Stimulated activated CD4-positive, alpha-beta T cell treated with anti-CD3 and anti-CD28 coated beads, Interleukin-4, amount 100 ng/mL, for 24 hours (primary cell): ENCODE measurements at places on chromosomes 13 and 19.

- peak; percentile 35 for DNase-seq
These were observed 7.5 kb downstream of the F10 start for GRCh38 chr13:113129921-113130750.

DNA sequence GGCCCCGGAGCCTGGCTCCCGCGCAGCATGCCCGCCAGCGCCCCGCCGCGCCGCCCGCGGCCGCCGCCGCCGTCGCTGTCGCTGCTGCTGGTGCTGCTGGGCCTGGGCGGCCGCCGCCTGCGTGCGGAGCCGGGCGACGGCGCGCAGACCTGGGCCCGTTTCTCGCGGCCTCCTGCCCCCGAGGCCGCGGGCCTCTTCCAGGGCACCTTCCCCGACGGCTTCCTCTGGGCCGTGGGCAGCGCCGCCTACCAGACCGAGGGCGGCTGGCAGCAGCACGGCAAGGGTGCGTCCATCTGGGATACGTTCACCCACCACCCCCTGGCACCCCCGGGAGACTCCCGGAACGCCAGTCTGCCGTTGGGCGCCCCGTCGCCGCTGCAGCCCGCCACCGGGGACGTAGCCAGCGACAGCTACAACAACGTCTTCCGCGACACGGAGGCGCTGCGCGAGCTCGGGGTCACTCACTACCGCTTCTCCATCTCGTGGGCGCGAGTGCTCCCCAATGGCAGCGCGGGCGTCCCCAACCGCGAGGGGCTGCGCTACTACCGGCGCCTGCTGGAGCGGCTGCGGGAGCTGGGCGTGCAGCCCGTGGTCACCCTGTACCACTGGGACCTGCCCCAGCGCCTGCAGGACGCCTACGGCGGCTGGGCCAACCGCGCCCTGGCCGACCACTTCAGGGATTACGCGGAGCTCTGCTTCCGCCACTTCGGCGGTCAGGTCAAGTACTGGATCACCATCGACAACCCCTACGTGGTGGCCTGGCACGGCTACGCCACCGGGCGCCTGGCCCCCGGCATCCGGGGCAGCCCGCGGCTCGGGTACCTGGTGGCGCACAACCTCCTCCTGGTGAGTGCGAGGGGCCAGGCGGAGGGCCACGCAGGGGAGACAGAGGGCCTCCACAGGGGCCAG lies at the start of gene KL:
Gene KL, plus strand, starts transcription at position 10 of the 909 bp plus-strand sequence. Its CDS starts 18 bp downstream, at position 28.
- DNase-seq = no peak

GRCh38 chr13:105445796-105446195 lies 1089.7 kb downstream of the EFNB2 start:
- no peak for DNase-seq

DNA sequence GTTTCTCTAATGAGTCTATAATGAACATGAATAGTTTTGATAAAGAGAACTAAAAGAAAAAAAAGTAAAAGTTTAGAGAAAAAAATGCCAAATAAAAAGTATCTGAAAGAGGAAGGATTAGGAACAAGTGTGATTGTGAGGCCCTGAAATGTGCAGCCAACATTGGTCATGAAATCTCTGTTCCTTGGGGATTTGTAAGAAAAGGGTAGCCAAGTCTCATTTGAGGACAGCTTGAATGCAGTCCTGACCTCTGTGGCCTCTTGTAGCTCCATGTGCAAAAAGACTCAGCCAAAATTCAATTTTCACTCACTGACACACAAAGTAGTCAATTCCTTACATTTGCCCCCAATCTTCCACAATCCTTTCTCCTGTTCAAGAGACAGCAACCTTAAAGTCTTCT lies 167.9 kb downstream of the KLF12 start:
- DNase-seq = no peak

GRCh38 chr13:79222427-79223205 lies 183.4 kb downstream of the RBM26 start:
- DNase-seq = no peak
